ENCODE measurements at places on chromosomes 13 and 19.

DNA sequence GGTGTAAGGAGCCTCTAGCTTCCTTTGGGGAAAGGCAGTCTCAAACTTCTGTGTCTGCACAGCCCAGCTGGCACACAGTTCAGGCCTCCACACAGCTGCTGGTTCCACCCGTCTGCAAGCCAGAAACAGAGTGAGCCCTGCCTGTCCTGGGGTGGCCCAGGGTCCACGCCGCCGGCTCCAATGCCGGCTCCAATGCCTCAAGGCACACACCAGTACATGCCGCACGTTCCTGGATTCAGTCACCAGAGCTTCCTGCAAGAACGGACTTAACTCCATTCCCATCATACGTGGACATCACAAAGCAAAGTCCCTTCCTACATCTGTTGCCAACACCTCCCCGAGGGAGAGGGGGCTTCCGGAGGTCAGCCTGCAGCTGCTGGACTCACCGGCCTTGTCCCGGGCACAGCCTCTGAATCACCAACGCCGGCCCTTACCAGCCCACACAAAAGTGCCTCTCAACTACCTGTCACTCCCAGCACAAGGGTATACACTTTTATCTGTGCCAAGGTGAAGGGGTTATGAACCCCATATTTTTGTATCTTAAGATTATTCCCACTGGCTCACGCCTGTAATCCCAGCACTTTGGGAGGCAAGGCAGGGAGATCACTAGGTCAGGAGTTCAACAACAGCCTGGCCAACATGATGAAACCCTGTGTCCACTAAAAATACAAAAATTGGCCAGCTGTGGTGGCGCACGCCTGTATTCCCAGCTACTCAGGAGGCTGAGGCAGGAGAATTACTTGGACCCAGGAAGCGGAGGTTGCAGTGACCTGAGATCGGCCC is 8.5 kb downstream of the SH3GL1 start:
- DNase-seq: no peak

GRCh38 chr13:50226515-50227155 is 211.4 kb downstream of the KCNRG start:
- DNase-seq: no peak

GRCh38 chr19:16944626-16945363 is 56.0 kb downstream of the F2RL3 start:
- no peak for DNase-seq

GRCh38 chr13:76600081-76600480 is 286.1 kb downstream of the KCTD12 start:
- DNase-seq: no peak

DNA sequence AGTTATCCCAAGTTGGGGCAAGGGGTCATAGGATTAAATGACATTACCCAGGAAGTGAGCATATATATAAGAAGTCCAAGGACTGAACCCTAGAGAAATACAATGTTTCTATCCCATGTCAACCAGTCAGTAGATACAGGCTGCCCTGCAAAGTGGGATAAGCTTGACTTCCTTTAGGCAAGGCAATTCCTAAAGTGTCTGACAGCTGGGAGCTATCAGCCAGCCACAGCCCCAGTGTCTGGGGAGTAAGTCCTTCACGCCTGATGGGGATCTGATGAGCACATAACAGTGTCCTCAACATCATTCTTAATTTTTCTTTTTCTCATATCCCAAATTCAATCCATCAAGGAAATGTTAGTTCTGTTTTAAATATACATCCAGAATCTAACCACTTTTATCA is 54.1 kb downstream of the DNAJC15 start:
- DNase-seq: no peak

DNA sequence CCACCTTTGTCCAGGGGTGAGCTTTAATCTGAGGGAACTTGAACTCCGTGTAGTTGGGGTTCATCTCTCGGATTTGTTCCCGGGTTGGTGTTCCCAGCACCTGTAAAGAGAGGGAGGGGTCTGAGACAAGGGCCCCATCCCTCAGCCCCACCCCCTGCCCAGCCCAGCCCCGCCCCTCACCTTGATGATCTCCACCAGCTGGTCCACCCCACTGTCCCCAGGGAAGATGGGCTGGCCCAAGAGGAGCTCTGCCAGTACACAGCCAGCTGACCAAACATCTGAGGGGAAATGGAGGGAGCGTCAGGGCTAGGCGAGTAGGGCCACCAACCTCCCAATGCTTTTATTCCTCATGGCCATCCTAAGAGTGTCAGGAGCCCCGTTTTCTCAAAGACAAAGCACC is 9.3 kb downstream of the GSK3A start:
- no peak for DNase-seq

DNA sequence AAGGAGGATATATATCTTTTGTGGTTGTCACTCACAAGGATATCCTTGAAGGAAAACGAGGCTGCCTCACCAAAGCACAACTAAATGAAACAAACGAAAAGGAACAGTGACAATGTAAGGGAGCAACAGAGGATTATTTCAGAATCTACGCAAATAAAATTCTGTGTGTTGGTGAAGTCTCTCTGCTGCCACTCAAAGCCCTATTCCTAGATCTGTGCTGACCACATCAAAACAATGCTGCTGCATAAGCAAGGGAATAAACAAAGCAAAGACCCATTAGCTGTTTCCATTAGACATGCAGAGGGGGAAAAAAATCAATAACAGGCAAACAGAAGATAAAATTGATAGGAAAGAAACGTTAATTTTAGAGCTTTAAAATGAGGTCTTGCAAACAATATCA is 204.4 kb downstream of the MZT1 start:
- no peak for DNase-seq

- no peak for DNase-seq
Observed at GRCh38 chr13:106233134-106233735, 302.2 kb downstream of the EFNB2 start.

DNA sequence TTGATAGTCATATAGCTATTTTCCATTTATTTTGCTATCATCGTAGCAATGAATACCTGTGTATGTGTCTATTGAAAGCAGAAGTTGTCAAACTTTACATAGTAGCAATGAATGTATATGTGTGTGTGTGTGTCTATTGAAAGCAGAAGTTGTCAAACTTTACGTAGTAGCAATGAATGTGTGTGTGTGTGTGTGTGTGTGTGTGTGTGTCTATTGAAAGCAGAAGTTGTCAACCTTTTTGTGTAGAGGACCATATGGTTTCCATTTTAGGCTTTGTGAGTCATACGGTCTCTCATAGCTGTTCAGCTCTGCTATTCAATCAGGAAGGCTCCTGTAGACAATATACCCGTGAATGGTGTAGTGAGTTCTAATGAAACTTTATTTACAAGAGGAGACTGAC is 20.8 kb downstream of the NLRP4 start:
- no peak for DNase-seq

DNA sequence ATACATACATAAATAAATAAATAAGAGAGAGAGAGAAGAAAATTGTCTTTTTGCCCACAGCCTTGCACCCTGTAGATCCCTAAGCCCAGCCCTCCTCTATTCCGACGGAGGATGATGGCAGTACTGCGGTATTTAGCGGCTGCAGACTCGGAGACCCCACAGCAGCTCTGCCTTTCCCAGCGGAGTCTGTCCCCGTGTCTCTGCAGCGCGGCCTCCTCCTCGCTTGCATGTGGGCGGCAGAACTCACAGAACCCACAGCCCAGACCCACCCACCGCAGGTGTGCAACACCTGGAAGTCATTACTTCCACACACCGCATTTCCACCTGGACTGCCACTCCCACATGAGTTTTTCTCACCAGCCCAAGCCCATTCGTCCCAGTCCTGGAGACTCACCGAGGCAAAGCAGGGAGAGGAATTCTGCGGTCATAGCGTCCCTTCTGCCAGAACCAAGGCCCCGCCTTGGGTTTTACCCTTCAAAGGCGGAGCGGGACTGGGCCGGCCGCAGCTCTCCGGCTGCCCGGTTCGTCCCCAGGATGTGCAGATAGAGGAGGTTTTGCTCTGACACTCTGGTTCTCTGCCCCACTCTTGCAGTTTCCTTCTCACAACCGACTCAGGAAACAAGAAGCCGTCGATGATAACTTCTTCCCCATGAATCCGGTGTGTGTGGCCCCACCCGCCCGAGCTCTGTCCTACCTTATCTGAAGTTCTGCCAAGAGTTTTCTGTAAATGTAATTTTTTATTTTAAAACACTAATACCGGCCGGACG is at the start of gene VSTM1:
TSS of gene VSTM1 (minus strand) at position 548 of the 767 bp plus-strand sequence. CDS start at position 428, 120 bp downstream.
- DNase-seq: no peak

DNA sequence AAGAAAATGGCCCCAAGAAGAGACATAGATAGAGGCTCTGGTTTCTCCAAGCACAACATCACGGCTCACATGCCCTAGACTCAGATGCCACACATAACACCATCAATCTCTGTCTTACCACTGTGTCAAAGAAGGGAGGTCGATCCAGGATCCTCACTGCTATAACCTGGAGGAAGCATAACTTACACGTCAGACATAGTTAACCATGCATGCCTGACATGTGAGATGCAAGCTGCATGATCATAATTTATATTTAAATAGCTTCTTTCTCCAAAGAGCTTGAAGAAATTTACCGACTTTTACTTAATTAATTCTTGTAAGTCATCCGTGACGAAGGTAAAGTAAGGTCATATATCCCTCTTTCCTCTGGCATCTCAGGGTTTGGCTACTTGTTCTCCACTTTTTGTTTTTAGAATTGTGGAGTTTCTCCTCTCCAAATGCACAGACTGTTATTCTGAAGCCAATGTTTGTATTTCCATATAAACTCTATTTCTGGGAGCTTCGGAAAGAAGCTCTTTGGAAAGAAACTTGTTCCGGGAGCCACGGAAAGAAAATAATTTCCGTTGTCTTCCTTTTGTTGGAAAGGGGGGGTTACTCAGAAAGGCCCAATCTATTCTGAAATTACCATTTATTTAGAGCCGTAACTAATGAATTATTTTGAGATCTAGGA is 205.6 kb downstream of the LHFPL6 start:
- no peak for DNase-seq

GRCh38 chr13:43335764-43336163 is 312.4 kb downstream of the DNAJC15 start:
- DNase-seq: no peak

DNA sequence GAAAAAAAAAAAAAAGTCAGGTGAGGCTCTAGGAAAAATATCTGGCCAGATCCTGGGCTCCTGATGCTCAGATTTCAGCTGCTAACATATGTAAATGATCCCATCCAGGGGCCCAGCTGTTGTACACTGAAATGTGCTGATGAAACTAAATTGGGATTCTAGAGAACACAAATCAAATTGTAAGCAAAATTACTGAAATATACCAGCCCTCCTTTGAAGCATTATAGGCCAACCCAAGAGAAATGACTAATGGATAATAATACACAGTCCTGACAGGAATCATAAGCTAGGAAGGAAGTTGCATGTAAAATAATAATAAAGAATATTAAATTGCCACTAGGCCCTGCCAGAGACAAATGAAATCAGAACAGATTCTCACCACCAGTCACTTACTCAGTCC is 17.8 kb downstream of the KCTD12 start:
- DNase-seq: no peak

DNA sequence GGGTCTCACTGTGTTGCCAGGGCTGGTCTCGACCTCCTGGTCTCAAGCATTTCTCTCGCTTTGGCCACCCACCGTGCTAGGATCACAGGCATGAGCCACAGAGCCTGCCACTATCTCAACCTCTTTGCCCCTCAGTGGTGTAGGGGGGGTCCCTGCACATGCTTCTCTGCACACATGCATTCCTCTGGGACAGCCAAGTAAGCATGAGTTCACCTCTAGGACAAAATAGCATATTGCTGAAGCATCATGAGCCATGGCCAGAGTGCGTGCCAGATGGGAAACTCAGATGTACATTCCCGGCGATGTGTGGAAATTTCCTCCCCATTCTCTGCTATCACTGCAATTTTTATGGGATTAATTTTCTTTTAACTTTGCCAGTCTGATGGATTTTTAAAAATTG is 23.1 kb downstream of the CHAF1A start:
- no peak for DNase-seq

DNA sequence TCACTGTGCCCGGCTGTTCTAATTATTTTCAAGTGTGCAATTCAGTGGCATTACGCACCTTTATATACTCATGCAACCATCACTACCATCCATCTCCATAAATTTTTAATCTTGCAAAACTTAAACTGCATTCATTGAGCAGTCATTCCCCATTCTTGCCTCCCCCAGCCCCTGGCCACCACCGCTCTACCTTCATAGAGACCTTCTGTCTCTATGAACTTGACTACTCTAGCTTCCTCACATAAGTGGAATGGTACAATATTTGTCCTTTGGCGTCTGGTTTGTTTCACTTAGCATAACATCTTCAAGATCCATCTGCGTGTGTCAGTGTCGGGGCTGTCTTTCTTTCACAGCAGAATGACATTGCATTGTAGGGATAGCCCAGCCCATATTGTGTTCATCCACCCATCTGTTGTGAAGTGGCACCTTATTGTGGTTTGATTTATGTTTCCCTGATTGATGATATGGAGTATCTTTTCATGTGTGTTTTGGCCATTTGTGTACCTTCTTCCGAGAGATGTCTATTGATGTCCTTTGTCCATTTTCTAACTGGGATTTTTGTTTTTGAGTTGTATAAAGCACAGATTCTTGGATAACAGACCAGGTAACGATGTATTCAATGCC is 64.8 kb upstream of the FLT1 start:
- DNase-seq: no peak

- DNase-seq: no peak
Observed at GRCh38 chr19:7152568-7152967, 83.1 kb downstream of the ZNF557 start.

- DNase-seq: no peak
Observed at GRCh38 chr13:37360556-37360955, 238.0 kb downstream of the POSTN start.

GRCh38 chr13:33153421-33154404 is 131.8 kb downstream of the STARD13 start:
- DNase-seq: no peak

DNA sequence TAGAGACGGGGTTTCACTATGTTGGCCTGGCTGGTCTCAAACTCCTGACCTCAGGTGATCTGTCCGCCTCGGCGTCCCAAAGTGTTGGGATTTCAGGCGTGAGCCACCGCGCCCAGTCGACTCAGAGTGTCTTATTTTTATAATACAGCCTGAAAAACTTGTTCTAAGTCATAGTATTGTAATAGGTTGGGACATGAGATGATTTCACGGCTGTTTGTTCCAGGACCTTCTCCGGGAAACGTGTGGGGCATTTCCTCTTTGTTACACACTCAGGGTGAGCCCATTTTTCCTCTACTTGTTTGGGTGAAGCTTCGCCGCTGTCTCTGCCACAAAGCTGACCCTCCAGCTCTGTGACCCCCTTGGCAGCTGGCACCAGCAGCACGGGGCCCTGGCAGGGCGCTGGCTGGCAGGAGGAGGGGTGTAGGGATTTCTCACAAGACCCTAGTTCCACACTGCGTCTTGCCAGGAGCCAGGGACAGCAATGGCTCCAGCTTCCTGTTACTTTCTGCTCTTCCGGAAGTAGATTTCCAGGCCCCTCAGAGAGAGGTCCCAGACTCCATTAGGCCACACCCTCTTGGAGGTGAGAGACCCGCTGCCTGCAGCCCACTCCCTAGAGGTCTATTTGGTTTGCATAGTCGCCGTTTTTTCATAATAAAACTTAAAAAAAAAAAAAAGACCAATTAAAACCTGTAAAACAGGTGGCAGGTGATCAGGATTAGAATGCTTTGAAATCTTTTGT is 15.6 kb downstream of the FGF21 start:
- DNase-seq: no peak

- no peak for DNase-seq
Observed at GRCh38 chr13:23212671-23213070, 31.9 kb downstream of the SGCG start.

Measured in stimulated activated CD4-positive, alpha-beta T cell treated with anti-CD3 and anti-CD28 coated beads, Interleukin-4, amount 100 ng/mL, for 1 hour (primary cell).